ENCODE measurements at places on chromosomes 5 and 9. TPM values are rescaled to one million over a fixed set of nuclear protein-coding genes. Genes with fewer than 3 reads are reported as not detected.

ACOT12 gene
- total RNA-seq = not detected

PCDHAC2 gene
- not detected for total RNA-seq

- H3K27me3 ChIP-seq = no peaks in the 10 kb centered on the region
- no peak for DNase-seq
- H3K4me1 ChIP-seq = peaks cover 6% of the 10 kb centered on the region
- no peak overlapping the region for H3K27ac ChIP-seq
- peaks cover 59% of the 10 kb centered on the region for H3K36me3 ChIP-seq
Observed at GRCh38 chr5:50807661-50808060, 141.2 kb downstream of the PARP8 start.

- DNase-seq = peak; percentile 46
- H3K4me3 ChIP-seq = peak overlapping the region; percentile 47
- no peak overlapping the region for H3K27ac ChIP-seq
Observed at GRCh38 chr9:137295238-137295811, 6.7 kb downstream of the NRARP start.

- peaks cover 1% of the 10 kb centered on the region for H3K36me3 ChIP-seq
- no peak overlapping the region for H3K4me3 ChIP-seq
- peak; percentile 81 for DNase-seq
- no peaks in the 10 kb centered on the region for H3K4me1 ChIP-seq
Observed at GRCh38 chr9:87662808-87663528, 63.0 kb upstream of the CTSL start.

DNA sequence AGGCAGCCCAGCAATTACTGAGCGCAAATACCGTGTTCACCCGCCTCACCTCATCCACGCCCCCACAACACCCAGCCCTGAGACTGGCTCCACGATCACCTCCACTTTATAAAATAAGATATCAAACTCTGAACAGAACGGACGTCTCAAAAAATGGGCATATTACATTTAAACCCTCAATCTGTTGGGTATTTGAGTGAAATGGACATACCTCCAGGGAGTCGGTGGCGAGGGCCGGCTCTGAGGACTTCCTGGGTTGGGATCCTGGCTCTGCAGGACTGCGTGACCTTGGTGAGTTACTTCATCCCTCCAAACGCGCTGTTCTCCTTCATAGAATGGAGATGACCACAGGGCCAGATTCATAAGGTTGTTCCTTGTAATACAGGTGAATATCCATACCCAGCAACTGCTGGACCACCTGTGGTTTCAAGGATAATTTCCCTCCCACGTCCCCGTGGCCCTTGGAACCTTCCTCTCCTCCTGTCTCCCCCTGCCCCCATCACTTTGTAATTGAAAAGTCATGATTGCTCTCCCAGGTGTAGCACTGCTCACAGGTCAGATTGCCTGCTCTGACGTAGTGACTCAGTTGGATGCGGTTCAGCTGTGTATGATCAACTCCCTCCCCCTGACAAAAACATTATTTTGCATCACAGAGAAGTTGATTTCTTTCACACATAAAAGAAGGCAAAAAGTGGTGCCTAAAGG, 135.6 kb downstream of the KCNIP1 start:
- peaks cover 8% of the 10 kb centered on the region for H3K27me3 ChIP-seq
- H3K4me1 ChIP-seq = peaks cover 2% of the 10 kb centered on the region
- DNase-seq = no peak
- H3K4me3 ChIP-seq = no peak overlapping the region

GRCh38 chr5:174692982-174693422, 31.4 kb upstream of the MSX2 start:
- DNase-seq = no peak
- H3K36me3 ChIP-seq = no peaks in the 10 kb centered on the region
- H3K27ac ChIP-seq = no peak overlapping the region
- H3K27me3 ChIP-seq = peaks cover 60% of the 10 kb centered on the region
- H3K4me3 ChIP-seq = no peak overlapping the region

DNA sequence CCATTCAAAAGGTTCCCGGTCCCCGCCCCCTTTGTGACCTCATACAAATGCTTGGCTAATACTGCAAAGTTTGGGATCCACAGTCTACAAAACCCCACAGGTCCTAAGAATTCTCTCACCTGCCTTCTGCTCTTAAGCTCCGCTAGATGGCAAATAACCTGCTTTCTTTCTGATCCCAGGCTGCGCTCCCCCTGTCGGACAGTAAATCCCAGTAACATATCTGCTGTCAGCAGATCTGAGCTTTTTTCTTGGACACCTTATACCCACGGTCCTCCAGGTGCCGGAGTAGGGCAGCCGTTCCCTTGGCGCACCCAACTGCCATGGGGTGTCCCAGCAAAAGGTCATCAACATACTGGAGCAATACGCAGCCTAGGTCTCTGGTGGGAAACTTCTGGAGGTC, 39.0 kb upstream of the PPP1R26 start:
- peaks cover 23% of the 10 kb centered on the region for H3K27me3 ChIP-seq
- no peaks in the 10 kb centered on the region for H3K36me3 ChIP-seq
- no peak overlapping the region for H3K27ac ChIP-seq
- peaks cover 6% of the 10 kb centered on the region for H3K4me1 ChIP-seq
- no peak overlapping the region for H3K4me3 ChIP-seq
- DNase-seq = no peak

Measured in activated naive CD4-positive, alpha-beta T cell treated with anti-CD3 and anti-CD28 coated beads for 36 hours (primary cell).